ENCODE measurements at places on chromosomes 1 and 21.

DNA sequence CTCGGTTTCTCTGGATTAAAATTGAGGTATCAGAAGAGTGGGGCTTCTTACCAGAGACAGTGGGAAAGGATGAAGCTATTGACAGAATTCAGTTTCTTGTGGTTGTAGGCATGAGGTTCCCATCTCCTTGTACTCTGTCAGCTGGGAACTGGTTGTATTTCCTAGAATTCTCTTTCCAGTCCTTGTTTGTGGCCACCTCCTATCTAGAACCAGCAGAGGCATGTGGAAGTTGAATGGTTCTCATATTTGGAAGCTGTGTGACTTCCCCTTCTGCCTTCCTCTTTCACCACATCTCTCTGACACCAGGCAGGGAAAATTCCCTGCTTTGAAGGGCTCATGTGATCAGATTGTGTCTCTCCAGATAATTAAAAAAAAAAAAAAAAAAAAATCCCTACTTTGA, 457.7 kb upstream of the ADAMTS5 start:
- DNase-seq: no peak

DNA sequence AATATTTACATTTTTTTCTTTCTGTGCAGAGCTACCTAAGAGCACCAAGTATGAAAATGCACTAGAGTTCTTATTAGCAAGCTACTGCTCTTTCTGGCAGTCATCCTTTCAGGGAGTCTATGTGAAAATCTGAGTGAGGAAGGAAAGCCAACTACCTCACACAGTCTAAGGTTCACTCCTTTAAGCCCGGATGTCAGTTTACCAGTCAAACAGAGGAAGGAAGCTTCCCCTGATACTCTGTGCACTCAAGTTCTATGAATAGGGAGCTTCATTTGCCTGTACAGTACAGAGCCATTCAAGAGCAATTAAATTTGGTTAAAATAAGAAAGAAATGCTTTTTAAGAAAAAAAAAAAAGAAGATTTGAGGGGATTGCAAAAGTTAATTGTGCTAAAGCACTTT, 6.9 kb downstream of the COL11A1 start:
- DNase-seq: no peak

DNA sequence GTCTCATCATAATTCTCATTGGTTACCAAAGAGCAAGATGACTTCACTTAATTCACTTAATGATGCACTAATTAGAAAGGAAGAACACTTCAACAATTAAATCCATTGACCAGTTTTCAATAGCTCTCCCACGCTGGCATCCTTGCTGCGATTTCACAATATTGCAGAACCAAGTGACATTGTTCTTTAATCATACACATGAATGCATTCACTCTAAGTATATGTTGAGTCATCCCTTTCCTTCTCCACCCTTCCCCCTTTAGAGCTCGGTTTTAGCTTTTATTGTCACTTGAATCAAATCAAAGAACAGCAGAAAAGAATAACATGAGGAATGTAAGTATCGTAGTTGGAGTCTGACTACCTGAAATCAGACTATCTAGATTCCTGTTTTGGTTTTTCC, 233.6 kb upstream of the FMN2 start:
- peak; percentile 58 for DNase-seq

DNA sequence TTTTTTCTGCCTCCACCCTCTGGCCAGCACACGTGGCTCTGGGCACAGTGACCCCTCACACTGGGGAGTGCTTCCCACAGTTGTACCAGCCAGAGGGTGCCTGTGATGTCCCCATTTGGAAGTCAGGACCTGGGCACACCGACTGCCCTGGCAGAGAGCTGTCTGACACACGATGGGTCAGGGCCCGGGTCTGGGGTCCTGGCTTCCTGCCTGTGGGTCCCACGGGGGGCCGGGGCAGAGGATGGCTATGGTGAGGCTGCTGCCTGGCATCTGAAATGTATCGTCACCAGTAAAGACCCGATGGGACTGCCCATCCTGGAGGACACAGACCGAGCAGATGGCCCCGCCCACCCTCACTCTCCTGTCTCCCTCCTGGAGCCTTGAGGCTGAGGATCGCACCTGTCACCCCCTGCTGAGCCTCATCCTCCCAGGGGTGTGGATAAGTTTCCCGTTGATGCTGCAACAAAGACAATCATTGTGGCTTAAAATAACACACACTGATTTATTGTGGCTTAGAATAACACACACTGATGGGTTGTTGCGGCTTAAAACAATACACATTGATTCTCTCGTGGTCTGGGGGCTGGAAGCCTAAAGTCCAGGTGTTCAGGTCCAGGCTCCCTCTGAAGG, 88.8 kb upstream of the TTC34 start:
- no peak for DNase-seq

- DNase-seq: no peak
Observed at GRCh38 chr1:166350490-166350889, 183.7 kb upstream of the FAM78B start.

DNA sequence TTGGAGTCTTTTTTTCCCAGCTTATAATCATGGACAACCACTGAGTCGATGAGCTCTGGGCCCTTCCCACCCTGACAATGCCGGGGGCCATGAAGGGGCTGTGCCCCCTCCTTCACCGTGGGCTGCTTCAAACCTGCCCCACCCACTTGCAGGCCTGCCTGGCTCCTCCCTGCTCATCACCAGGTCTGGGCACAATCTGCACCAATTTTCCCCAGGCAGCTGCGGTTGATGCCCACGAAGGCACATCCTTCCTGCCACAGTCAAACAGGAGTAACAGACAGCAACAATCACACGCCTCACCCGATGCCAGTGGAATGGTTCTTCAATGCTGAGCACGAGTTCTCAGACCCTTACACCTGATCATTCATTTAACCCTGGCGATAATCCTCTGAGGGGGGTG, 18.9 kb downstream of the PGLYRP3 start:
- no peak for DNase-seq

GRCh38 chr1:921011-921837, 2.5 kb upstream of the SAMD11 start:
- no peak for DNase-seq
